Neuronal stem cell (in vitro differentiated cells): ENCODE measurements at places on chromosomes 12 and 14.

- H3K4me3 ChIP-seq, result no peak overlapping the region
- DNase-seq, result no peak
- H3K36me3 ChIP-seq, result no peaks in the 10 kb centered on the region
- H3K27ac ChIP-seq, result no peak overlapping the region
Measured at GRCh38 chr12:23585782-23586163, 363.7 kb downstream of the SOX5 start.

DNA sequence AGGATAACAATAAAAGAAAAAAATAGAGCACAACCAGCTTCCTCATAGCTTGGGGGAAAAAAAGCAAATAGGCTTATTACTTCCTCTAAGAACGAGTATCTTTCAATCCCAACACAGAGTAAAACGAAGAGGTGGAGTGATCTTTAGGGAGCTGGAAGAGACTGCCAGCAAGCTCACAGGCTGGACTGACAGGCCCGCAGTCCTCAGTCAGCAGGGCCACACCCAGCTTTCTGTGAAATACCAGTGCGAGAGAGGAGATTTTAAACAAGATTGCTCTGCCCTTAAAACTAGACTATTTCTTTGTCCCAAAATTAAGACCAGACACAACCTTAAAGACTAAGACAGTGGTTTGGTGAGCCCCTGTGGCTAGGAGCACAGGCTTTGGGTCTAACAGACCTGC, 32.9 kb downstream of the SETD3 start:
- peaks cover 14% of the 10 kb centered on the region for H3K36me3 ChIP-seq
- no peaks in the 10 kb centered on the region for H3K4me1 ChIP-seq
- H3K27me3 ChIP-seq, result no peaks in the 10 kb centered on the region
- no peak for DNase-seq

GRCh38 chr14:39396448-39396847, 35.8 kb downstream of the FBXO33 start:
- H3K4me3 ChIP-seq, result no peak overlapping the region
- DNase-seq, result no peak
- no peak overlapping the region for H3K27ac ChIP-seq
- H3K4me1 ChIP-seq, result peaks cover 3% of the 10 kb centered on the region
- H3K36me3 ChIP-seq, result peaks cover 7% of the 10 kb centered on the region
- H3K27me3 ChIP-seq, result no peaks in the 10 kb centered on the region

DNA sequence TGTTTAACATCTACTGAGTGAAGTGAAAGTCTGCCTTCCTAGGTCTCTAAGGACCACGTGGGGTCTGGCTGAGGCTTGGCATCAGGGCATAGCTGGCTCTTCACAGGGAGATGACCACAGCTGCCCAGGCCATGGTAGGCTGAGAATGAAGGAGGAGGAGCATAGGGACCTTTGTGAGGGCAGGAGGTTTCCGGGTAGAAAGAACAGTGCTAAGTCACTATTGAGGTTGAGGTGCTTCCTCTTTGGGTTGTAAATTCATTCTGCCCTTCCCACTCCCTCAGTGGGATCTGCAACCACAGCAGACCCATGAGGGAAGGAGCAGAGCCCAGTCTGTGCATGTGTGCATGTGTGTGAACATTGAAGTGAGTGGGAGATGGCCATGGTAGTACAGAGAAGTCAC, 909.6 kb downstream of the VRK1 start:
- H3K36me3 ChIP-seq, result no peaks in the 10 kb centered on the region
- H3K4me1 ChIP-seq, result no peaks in the 10 kb centered on the region
- no peak overlapping the region for H3K27ac ChIP-seq
- no peaks in the 10 kb centered on the region for H3K27me3 ChIP-seq
- no peak for DNase-seq

GRCh38 chr14:58752289-58752688, 114.5 kb downstream of the DACT1 start:
- peaks cover 17% of the 10 kb centered on the region for H3K4me1 ChIP-seq
- no peak overlapping the region for H3K27ac ChIP-seq
- no peaks in the 10 kb centered on the region for H3K36me3 ChIP-seq
- no peak for DNase-seq

DNA sequence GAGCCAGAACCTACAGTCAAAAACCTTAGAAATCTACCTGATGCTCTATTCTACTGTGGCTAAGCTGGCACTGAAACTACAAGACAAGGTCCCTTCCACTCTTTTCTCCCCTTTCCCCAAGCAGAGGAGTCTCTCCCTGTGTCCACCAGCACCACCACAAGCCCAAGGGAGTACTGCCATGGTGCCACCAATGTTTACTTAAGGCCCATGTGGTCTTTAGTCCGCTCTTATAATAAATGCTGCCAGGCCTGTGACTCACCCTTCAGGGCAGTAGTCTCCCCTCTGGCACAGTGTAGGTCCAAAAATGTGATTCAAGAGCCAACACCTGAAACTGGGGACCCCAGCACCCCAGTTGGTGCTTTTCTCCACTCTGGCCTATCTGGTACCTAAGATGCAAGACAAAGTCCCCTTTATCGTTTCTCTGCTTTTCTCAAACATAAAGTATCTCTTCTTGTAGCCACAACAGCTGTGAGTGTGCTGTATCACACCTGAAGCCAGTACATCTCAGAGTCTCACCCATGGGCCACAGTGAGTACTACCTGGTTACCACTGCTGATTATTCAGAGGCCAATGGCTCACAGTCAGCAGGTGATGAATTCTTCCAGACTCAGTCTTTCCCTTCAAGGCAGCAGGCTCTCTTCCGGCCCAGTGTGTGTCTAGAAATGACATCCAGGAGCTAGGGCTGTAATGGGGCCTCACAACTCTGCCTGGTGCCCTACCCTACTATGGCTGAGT, 29.3 kb downstream of the SLC38A2 start:
- no peak for DNase-seq
- no peak overlapping the region for H3K4me3 ChIP-seq
- no peak overlapping the region for H3K27ac ChIP-seq
- H3K36me3 ChIP-seq, result no peaks in the 10 kb centered on the region
- no peaks in the 10 kb centered on the region for H3K27me3 ChIP-seq

- H3K27ac ChIP-seq, result no peak overlapping the region
- H3K36me3 ChIP-seq, result no peaks in the 10 kb centered on the region
- no peak overlapping the region for H3K4me3 ChIP-seq
- no peaks in the 10 kb centered on the region for H3K4me1 ChIP-seq
- DNase-seq, result no peak
- H3K27me3 ChIP-seq, result no peaks in the 10 kb centered on the region
Measured at GRCh38 chr12:1130164-1130563, 139.1 kb downstream of the ERC1 start.

DNA sequence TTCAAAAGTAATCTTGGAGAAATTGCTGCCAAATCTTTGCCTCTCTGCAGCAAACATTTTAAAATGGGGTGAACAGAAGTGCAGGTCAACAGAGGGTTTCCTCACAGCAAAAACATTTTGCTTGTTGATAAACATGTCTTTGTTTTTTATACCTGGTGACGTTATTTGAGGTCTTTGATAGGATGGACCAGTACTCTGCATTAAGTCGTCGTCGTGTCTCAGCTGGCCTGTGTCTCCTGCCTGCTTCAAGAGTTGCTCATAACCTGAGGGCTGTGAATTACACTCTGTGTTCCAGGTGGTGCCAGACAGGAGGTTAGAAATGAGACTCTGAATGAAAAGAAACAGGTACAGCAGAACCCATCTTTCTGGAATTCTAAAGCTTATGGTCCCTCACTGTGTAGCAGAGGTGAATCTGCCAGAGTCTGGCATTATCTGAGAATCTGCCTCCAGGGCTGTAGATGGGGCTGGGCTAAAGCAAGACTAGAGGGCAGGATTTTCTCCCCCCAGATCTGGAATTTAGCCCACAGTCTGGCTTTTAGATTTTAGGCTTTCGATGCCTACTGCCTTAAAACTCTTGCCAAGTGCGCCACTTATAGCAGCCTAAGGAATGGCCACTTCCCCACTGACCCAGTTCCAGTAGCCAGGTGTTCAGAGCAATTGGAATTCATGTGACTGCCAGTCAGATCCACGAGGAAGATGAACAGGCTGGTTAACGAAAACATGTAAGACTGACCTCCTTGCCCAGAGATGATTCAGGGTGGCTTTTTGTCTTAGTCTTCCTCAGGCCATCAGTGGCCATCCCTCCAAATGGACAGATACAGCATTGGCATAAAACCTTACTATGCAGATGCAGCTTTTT, 161.2 kb downstream of the PRKCH start:
- H3K4me3 ChIP-seq, result no peak overlapping the region
- no peaks in the 10 kb centered on the region for H3K27me3 ChIP-seq
- no peak overlapping the region for H3K27ac ChIP-seq
- no peaks in the 10 kb centered on the region for H3K4me1 ChIP-seq

DNA sequence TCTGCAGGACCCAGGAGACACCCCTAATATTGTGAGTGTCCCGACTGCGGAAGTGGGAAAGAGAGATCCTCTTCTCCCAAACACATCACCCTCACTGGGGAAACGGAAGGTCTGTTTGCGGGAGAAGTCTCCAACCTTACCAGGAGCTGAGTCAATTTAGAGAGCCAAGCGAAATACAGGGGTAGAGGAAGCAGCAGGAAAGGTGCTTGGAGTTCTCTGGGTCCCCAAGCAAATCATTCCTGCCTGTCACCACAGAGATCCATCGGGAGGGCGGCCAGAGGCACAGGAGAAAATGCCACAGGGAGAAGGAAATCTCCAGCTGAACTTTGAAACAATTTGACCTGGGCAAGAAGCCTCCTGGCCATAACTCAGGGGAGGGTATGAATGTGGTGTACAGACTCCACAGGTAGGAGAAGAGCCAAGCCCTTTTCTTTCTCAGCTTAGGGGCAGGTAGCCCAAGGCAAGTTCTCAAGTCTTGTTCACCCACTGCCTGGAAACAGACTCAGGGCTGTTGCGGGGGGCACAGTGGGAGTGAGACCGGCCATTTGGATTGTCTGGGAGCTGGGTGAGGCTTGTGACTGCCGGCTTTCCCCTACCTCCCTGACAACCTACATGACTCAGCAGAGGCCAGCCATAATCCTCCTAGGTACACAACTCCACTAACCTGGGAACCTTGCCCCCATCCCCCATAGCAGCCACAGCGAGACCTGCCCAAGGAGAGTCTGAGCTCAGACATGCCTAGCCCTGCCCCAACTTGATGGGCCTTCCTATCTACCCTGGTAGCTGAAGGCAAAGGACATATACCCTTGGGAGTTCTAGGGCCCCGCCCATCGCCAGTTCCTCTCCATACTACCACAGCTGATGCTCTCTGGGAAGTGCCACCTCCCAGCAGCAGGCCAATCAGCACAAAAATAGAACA, 211.9 kb upstream of the ARHGAP5 start:
- H3K4me1 ChIP-seq, result no peaks in the 10 kb centered on the region
- H3K27ac ChIP-seq, result no peak overlapping the region
- no peak for DNase-seq
- no peak overlapping the region for H3K4me3 ChIP-seq

DNA sequence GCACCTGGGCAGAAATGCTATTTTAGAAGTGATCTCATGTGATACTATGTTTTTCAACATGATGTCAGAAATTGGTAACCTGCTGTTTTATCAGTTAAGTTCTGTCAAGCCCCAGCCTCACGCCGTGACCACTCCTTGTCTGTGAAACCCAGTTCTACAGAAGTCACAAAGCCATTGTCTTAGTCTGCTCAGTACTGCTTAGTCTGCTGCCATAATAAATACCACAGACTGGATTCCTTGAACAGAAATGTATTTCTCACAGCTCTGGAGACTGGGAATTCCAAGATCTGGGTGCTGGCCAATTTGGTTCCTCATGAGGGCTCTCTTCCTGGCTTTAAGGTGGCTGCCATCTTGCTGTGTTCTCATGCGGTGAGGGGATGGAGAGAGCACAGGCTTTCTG, 176.9 kb downstream of the PRKCH start:
- no peak overlapping the region for H3K27ac ChIP-seq
- H3K36me3 ChIP-seq, result no peaks in the 10 kb centered on the region
- peaks cover under 1% of the 10 kb centered on the region for H3K4me1 ChIP-seq
- H3K4me3 ChIP-seq, result no peak overlapping the region
- no peaks in the 10 kb centered on the region for H3K27me3 ChIP-seq
- DNase-seq, result no peak

GRCh38 chr14:100688051-100688450, 38.6 kb upstream of the DLK1 start:
- no peaks in the 10 kb centered on the region for H3K27me3 ChIP-seq
- peaks cover 18% of the 10 kb centered on the region for H3K4me1 ChIP-seq
- no peaks in the 10 kb centered on the region for H3K36me3 ChIP-seq
- no peak overlapping the region for H3K4me3 ChIP-seq
- H3K27ac ChIP-seq, result no peak overlapping the region
- no peak for DNase-seq

- peaks cover 19% of the 10 kb centered on the region for H3K27me3 ChIP-seq
- DNase-seq, result no peak
- H3K4me1 ChIP-seq, result peaks cover 2% of the 10 kb centered on the region
- H3K36me3 ChIP-seq, result no peaks in the 10 kb centered on the region
Measured at GRCh38 chr12:111041091-111041490, 120.7 kb upstream of the MYL2 start.

GRCh38 chr12:7035463-7035862, 17.2 kb upstream of the LPCAT3 start:
- peaks cover 2% of the 10 kb centered on the region for H3K4me1 ChIP-seq
- H3K27me3 ChIP-seq, result no peaks in the 10 kb centered on the region
- H3K4me3 ChIP-seq, result no peak overlapping the region
- no peak overlapping the region for H3K27ac ChIP-seq

GRCh38 chr14:79551523-79551922, 659.8 kb downstream of the DIO2 start:
- no peak overlapping the region for H3K27ac ChIP-seq
- H3K36me3 ChIP-seq, result no peaks in the 10 kb centered on the region
- no peak for DNase-seq
- H3K4me1 ChIP-seq, result peaks cover 14% of the 10 kb centered on the region
- H3K27me3 ChIP-seq, result no peaks in the 10 kb centered on the region
- H3K4me3 ChIP-seq, result no peak overlapping the region

DNA sequence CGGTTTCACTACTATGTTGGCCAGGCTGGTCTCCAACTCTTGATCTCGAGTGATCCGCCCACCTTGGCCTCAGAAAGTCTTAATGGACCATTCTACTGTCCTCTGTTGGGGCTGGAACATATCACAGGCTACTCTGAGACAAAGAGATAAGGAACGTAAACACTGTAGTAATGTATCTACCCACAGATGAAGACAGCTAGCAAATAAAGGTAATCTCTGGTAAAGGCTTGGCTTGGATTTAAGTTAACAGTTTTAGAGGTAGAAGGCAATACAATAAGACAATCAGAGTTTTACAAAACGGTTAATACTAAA, 44.6 kb upstream of the ISM2 start:
- no peaks in the 10 kb centered on the region for H3K36me3 ChIP-seq
- H3K4me3 ChIP-seq, result no peak overlapping the region
- H3K27ac ChIP-seq, result no peak overlapping the region
- DNase-seq, result no peak
- no peaks in the 10 kb centered on the region for H3K4me1 ChIP-seq
- H3K27me3 ChIP-seq, result no peaks in the 10 kb centered on the region

- H3K4me1 ChIP-seq, result no peaks in the 10 kb centered on the region
- H3K27me3 ChIP-seq, result no peaks in the 10 kb centered on the region
- H3K4me3 ChIP-seq, result no peak overlapping the region
- DNase-seq, result peak; percentile 37
- no peaks in the 10 kb centered on the region for H3K36me3 ChIP-seq
Measured at GRCh38 chr14:56659964-56660551, 80.5 kb downstream of the TMEM260 start.

- no peak overlapping the region for H3K27ac ChIP-seq
- no peaks in the 10 kb centered on the region for H3K27me3 ChIP-seq
- no peaks in the 10 kb centered on the region for H3K36me3 ChIP-seq
- no peak for DNase-seq
Measured at GRCh38 chr12:69331909-69332684, 16.1 kb upstream of the LYZ start.
